ENCODE measurements at places on chromosomes 1 and 21.
A peak's percentile ranks its signal among the peaks of the same experiment; 100 is the strongest.

GRCh38 chr1:2927393-2928360 lies 93.6 kb upstream of the ACTRT2 start:
- no peak for DNase-seq

DNA sequence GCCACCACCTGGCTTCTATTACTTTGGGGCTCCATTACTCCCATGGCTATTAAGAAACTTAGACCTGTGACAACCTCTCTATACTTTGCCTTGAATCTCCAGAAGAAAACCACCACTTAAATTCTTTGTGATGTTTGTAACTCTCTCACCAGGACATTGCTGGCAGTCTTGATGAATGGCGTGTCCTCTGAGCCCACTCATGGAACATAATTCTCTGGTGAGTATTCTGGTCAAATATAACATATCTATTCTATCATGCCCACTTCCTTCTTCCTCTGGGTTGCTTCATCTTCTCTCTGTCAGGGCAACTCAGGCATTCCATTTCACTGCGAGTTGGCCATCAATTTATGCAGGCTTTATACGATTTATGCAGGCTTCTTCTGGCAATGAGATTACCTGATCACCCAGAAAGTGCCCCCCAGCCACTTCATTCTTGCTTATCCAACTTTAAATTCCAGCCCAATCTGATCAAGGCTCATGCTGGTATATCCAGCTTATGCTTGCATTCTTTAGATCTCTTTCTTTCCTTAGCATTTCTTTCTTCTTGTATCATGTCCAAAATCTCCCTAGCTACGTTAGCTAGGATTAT lies 112.0 kb upstream of the CHRM3 start:
- DNase-seq: no peak

GRCh38 chr1:78549891-78550290 lies 59.1 kb downstream of the PTGFR start:
- no peak for DNase-seq

GRCh38 chr1:155499953-155500639 lies 62.5 kb downstream of the ASH1L start:
- DNase-seq: no peak

DNA sequence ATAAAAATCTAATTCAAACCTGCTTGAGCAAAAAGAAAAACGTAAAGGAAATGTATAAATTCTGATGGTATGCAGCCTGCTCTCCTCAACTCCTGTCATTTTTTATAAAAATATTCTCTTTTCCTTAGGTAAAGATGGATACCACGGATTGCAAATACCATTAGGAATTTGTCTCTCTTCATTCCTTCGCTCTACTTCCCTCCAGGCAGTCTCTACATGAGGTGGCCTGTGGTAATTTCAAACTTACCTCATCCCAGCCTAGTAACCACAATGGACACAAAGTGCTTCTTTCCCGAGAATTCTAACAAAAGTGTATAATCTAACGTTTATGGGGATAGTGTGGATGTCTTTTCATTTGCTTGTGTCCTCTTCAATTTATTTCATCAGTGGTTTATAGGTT lies 239.5 kb upstream of the LRRC7 start:
- no peak for DNase-seq

DNA sequence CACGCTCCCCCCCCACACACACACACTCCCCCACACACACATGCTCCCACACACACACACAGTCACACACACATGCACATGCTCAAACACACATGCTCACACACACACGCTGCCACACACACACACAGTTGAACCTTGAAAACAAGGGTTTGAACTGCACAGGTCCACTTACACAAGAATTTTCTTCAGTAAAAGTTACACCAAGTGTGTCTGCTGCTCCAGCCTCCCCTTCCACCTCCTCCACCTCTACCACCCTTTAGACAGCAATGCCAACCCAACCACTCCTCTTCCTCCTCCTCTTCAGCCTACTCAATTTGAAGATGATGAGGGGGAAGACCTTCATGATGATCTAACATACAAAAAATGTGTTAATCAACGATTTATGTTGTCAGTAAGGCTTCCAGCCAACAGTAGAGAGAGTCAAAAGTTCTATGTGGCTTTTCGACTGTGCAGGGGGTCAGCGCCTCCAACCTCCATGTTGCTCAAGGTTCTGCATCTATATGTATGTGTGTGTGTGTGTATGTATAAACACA lies 26.8 kb downstream of the HSF2BP start:
- DNase-seq: no peak

GRCh38 chr1:88659552-88659951 lies 24.5 kb upstream of the PKN2 start:
- DNase-seq: no peak

- no peak for DNase-seq
Observed at GRCh38 chr1:162914601-162915000, 53.6 kb upstream of the CCDC190 start.

GRCh38 chr1:221740993-221741702 lies 741 bp downstream of the DUSP10 start:
- no peak for DNase-seq

DNA sequence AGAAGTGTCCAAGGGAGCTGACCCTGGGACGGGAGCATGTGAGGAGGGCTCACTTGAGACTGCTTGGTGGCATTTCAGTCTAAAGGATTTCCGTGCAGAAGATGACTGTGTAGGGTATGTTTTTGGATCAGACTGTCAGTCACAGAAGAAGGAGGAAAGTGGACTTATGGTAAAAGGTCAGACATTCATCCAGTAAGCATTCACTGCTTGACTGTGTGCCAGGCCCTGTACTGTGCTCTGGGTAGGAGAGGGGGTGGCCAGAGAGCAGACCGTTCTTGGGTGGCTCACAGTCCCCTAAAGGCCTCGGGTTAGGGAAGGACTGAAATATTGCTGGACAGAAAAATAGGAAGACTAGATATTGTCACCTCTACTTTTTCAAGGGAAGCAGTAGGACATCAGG lies 2.1 kb upstream of the SERINC2 start:
- no peak for DNase-seq

- DNase-seq: peak; percentile 5
Observed at GRCh38 chr1:23838401-23838866, 13.2 kb upstream of the HMGCL start.

- no peak for DNase-seq
Observed at GRCh38 chr1:234331507-234331906, 41.7 kb upstream of the COA6 start.

DNA sequence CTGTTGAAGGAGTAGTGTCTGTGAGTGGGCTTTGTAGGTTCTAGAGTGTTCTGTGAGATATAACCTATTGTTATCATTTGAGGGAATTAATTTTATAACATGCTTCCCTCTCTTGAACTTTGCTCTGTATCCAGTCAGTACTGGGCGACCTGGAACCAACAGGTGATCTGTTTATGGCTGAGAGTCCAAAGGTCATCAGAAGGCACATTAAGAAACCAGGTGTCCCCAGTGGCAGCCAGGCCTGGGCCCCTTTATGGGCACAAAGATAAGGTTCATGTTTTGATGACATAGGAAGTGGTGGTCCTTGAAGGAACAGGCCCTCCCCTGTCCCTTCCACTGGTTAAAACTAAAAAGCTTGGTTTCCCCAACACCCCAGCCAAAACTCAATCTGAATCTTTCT lies 61.1 kb downstream of the FHAD1 start:
- DNase-seq: no peak

- no peak for DNase-seq
Observed at GRCh38 chr1:112625696-112626095, 6.1 kb downstream of the CAPZA1 start.

DNA sequence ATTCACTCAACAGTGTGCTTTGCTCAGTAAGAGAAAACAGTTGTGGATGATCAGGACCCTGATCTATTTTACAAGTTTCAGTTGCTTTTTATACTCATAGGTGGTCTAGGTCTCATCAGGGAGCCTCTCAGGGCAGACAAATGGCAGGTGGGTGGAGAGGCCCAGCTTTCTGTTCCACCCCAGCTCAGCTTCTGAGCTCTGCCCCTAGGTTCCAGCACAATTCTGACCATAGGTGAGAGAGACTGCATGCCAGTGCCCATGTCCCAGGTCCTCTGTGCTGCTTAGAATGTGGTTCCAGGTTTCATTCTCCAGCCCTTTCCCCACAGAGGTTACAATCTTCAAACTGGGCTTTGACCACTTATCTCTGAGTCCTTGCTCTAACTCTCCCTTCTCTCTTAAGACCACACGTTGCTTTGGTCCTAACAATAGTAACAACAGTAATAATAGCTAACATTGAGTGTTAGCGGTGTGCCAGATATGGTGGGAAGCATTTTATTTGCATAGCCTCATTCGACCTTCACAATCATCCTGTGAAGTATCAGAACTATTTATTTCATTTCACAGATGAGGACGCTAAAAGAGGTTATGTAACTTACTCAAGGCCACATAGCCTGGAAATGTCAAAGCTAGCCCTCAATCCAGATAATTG lies 19.6 kb upstream of the DUSP10 start:
- DNase-seq: no peak

DNA sequence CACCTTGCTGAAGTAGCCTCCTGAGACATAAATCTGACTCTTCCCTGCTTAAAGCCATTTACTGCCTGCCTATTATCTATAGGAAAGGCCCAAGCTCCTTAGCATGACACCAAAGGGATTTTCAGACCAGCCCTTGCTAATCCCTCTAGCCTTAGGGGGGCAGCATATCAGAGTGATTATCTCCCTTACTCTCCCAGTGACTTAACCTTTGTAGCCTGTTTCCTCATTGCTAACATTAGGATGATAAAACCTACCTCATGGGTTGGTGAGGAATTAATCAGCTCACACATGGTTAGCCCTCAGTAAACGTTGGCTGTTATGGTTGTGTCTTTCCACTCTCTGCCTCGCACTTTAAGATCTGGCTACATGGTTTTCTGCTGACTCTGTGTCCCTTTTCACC lies 70.1 kb downstream of the ROR1 start:
- no peak for DNase-seq

DNA sequence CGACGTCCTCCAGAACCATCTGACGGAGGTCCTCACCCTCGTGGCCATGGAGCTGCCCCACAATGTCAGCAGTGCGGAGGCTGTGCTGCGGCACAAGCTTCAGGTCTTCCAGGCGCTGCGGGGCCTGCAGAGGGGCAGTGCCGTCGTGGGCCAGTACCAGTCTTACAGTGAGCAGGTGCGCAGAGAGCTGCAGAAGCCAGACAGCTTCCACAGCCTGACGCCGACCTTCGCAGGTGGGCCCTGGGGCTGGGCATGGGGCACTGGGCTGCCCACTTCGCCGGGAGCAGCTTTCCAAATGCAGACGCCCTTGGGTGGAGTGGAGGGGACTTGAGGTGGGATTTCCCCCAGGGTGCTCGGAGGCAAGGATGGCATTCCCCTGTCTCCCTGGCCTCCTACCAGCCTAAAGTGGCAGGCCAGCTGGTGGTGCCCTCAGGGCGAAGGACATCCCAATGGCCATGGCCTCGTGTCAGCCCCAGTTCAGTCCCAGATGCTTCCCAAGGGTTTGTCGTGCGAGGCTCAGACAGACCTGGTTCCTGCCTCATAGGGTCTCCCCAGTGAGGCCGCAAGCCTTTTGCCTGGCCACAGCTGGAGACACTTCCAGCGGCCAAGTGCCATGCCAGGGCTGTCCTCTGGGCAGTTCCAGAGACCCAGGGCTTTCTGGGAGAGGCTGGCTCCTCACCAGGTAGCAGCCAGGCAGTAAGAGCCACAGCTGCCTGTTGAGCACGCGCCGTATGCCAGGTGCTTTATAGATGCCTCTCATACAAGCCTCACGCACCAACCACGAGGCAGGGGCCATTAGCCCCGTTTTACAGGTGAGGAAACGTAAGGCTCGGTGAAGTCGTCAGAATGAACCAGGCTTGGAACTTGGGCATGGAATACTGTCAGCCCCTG lies 27.8 kb downstream of the H6PD start:
- DNase-seq: no peak

DNA sequence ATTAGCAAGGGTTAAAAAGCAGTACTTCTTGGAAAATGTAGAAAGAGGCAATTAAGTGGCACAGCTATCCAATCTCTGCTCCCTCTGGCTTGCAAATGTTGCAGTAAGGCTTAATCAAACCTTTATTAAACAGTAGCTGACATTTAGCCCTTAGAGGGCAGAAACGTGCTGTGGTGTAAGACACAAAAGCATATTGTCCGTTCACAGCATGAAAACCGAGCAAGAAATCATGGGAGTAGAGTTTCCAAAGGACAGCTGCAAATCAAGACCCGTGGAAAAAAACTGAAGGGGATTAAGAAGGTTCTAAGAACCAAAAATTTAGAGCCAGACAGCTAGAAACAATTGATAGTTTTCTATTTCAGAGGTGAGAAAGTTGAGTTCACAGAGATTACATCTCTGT lies 13.1 kb downstream of the ZP4 start:
- DNase-seq: no peak

GRCh38 chr1:119554183-119554582 lies 47.2 kb downstream of the HSD3B1 start:
- peak; percentile 38 for DNase-seq

GRCh38 chr1:41351262-41352151 lies 9.7 kb upstream of the FOXO6 start:
- no peak for DNase-seq

DNA sequence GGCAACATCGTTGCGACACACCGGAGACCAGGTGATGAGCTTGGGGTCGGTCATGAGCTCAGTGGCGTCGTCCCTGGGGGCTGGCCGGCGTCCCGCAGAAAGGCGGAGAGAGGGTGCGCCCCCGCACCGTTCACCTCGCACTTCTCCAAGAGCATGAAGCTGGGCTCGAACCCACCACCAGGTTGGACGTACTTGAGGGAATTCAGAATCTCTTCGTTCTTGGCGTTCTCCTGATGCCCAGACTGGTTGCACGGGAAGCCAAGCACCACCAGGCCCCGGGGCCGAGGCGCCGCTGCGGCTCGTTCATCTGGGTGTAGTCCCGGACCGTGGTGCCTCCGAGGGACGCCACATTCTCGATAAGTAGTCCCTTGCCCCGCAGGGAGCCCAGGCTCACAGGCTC lies 176.6 kb upstream of the ADAMTS5 start:
- no peak for DNase-seq

GRCh38 chr21:36127977-36128376 lies 6.9 kb upstream of the CBR3 start:
- DNase-seq: no peak

DNA sequence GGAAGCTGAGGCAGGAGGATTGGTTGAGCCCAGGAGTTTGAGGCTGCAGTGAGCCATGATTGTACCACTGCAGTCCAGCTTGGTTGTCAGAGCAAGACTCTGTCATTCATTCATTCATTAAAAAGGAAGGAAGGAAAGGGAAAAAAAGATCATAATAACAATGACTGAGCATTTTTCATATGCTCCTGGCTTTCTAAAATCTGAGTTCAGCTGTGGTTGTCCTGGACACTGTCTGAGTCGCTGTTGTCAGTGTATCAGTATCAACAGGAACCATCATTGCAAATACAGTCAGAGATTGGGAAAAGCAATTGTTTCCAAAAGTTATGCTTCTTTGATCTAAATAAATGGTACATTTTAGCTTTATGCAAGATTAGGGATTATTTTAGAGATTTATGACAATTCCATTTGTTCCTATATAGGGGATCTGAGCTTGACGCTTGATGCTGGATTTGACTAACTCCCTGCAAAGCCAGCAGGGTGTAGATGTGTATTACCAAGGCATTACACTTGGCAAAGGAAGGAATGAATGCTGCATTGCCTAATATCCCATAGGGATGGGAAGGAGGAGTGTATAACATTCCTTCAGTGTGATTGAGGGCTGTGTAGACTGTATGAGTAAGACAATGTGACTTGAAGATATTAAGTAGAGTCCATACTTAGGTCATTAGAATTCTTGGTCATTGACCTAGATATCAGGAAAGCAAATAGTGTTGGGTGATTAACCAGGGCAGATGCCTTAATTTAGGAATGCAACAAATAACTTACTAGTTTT lies 100.2 kb downstream of the DISP1 start:
- DNase-seq: peak; percentile 38

- no peak for DNase-seq
Observed at GRCh38 chr1:191609305-191609704, 549.0 kb upstream of the RGS18 start.

Data from AG09319 (cell line).